ENCODE measurements at places on chromosomes 12 and 14.

GRCh38 chr12:63985945-63986344, 141.4 kb downstream of the SRGAP1 start:
- DNase-seq: no peak

DNA sequence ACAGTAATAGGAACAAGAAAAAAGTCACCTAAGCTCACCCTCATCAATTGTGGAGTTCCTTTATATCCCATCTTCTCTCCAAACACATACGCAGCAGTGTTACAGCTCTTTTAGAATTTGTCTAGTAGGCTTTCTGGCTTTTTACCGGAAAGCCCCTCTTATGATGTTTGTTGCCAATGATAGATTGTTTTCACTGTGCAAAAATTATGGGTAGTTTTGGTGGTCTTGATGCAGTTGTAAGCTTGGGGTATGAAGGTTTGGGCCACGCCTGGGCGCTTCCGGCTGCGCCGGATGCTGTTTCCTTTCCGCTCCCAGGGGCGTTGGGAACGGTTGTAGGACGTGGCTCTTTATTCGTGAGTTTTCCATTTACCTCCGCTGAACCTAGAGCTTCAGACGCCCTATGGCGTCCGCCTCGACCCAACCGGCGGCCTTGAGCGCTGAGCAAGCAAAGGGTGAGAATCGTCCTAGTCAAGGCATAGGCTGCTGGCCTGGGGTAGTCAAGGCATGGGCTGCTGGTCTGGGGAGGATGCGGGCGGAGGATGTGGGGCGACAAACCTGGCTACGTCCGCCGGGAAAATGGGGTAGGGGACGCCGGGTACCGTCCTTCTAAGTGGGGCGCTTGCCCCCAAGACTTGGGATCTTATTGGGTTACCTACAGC, at the start of the genes C12orf57 and RNU7-1:
C12orf57 (plus strand) TSS at position 301 of the 659 bp plus-strand sequence; CDS start at position 401, 100 bp downstream.
RNU7-1 (plus strand) TSS at position 95 of the 659 bp plus-strand sequence.
- peak; percentile 89 for DNase-seq

DNA sequence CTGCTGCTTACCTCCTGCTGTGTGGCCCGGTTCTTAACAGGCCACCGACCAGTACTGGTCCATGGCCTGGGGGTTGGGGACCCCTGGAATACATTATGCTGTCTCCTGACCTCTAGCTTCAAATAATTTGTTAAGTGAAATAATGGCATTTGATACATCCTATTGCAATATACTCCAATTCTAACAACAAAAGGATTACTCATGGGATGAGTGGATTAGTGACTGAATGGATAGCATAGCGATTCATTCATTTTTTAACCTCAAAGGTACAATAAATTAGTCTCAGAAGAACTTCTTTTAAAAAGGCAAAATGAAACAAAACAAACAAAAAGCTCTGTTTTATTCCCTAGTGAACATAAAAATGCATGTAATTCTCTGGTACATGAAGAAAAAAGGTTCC, 147.9 kb upstream of the PKP2 start:
- DNase-seq: no peak

DNA sequence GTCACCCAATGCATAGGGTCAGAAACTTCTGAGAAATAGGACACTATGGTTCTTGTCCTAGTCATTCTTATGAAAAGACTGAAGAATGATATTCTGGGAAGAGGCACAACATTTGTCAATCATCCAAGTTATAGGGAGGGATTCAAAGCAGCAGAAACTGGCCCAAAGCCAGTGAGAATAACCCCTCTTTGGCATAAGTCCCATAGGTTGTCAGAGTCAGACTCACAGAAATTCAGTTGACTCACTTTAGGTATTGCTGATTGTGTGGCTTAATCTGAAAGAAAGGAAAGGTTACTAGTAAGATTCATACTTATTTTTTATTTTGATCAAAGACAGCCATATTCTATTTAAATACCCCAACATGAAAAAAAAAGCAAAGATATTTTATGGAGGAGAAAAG, 151.0 kb downstream of the SRGAP1 start:
- no peak for DNase-seq

GRCh38 chr14:64556526-64556925, 6.8 kb downstream of the PPP1R36 start:
- no peak for DNase-seq

- DNase-seq: peak; percentile 32
Measured at GRCh38 chr12:24480766-24481449, 468.0 kb downstream of the BCAT1 start.

DNA sequence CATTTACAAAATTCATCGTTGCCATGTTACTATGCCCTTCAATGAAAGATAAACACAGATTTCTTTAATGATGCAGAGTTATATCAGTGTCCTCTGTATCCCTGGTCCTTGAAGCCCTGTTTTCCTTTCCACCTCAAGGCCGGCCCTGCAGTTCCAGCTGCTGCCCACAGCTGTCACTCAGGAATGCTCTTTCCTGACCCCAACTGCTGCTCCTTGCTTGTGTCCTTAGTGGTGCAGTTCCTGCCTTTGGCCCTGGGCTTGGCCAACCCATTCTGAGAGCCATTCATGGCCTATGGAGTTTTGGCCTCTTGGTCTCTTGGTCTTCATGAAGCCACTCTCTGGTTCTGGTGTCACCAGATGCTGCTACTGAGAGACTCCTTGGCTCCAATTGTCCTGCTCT, 93.1 kb downstream of the GAS2L3 start:
- DNase-seq: no peak

- no peak for DNase-seq
Measured at GRCh38 chr14:98280436-98280835, 991.6 kb downstream of the BCL11B start.
